NCI-H748 treated with DMSO at 0.1 percent for 48 hours (cell line): ENCODE measurements at places on chromosomes 1 and 21.

DNA sequence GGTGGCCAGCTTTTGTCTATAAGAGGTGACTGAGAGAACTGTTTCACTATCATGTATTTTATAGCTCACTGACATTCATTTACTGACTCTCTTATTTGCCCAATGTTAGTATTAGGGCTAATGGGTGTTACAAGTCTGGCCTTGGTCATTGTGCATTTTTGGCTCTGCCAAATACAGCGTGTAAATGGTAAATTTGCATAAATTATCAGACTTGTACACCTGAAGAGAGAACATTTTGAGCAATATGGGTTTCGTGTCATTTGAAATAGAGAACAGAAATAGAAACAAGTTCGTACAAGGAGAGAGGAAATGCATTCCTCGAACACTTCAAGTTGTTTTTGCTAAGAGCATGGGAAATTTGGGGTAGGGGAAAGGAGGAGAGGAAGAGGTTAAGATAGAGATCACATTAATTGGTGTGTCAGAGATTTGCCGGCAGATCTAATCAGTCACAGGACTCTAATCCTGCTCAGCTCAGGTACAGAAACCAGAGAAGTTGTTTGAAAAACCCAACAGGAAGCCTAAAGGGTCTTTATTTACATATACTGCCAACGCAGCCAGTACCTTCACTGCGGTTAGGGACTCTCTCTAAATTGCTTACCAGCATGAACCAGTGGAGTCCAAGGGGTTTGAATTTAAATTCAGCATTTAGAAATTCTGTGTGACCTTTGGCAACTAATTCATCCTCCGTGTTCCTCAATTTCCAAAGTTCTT lies 261.5 kb downstream of the GPATCH2 start:
- no peak for DNase-seq

DNA sequence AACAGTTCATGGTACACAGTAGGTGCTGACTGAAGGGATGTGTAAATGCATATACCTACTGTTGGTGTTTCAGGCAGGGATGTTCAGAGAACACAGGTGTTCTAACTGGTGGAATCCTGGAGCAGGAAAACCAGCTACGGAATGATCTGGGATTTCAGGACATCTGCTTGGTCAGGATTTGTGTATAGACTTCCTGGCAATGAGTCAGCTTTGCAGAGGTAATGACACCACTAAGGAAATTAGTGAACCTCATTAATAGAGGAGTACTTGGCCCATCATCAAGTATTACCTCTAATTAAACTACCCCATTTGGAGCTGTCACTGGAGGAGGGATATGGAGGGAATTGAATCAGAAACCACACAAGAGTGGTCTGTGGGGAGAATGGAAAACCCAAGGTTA lies 7.3 kb downstream of the MRPL37 start:
- DNase-seq: no peak

DNA sequence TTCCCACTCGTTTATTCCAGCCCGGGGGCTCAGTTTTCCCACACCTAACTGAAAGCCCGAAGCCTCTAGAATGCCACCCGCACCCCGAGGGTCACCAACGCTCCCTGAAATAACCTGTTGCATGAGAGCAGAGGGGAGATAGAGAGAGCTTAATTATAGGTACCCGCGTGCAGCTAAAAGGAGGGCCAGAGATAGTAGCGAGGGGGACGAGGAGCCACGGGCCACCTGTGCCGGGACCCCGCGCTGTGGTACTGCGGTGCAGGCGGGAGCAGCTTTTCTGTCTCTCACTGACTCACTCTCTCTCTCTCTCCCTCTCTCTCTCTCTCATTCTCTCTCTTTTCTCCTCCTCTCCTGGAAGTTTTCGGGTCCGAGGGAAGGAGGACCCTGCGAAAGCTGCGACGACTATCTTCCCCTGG lies 716 bp downstream of the OLIG2 start:
- DNase-seq: no peak

DNA sequence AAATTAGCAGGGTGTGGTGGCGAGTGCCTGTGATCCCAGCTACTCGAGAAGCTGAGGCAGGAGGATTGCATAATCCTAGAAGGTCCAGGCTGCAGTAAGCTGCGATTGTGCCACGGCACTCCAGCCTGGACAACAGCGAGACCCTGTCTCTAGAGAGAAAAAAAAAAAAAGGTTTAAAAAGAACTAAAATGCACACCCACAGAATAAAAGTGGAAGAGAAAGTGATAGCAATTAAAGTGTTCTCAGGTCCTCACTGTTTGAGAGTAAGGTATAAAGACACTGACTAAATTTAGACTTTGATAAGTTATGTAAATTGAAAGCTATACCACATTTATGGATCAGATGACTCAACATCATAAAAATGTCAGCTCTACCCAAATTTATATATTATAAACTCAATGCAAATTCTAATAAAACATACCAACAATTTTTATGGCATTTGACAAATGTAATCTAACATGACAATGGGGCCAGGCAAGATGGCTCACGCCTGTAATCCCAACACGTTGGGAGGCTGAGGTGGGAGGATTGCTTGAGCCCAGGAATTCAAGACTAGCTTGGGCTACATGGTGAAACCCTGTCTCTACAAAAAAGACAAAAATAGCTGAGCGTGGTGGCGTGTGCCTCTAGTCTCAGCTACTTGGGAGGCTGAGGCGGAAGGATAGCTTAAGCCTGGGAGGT lies 11.8 kb downstream of the ZBTB17 start:
- DNase-seq: no peak

DNA sequence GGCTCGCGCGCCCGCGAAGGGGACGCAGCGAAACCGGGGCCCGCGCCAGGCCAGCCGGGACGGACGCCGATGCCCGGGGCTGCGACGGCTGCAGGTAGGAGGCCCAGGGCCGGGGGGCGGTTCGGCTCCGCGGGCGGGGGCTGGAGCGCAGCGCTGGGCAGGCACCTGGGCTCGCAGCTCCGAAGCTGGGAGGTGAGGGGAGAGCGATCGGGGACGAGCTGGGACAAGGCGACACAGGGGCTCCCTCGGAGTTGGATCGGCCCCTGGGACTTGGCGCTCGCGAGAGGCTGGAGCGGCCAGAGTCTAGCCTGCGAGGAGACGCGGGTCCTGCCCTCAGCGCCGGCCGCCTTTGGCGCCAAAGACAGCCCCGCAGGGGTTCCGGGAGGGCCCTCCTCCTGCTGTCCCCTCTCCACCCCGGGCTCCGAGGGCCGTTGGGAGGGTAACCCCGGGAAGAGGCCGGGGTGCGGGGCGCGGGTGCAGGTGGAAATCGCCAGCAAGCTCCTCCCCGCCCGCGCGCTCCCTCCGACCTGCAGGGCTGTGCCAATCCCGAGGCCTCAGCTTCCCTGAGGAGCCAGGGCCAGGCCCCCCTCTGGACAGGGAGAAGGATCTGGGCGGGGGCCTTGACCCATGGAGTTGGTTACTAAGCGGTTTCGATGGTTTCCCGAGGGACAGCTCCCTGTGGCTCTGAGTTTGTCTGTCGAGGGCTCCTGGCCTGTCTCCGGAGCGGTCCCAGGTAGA lies 401 bp downstream of the TP73 start:
- no peak for DNase-seq
